Cardiac muscle cell (in vitro differentiated cells and primary cell): ENCODE measurements at places on chromosomes 12 and 14.
A peak's percentile ranks its signal among the peaks of the same experiment; 100 is the strongest.

DNA sequence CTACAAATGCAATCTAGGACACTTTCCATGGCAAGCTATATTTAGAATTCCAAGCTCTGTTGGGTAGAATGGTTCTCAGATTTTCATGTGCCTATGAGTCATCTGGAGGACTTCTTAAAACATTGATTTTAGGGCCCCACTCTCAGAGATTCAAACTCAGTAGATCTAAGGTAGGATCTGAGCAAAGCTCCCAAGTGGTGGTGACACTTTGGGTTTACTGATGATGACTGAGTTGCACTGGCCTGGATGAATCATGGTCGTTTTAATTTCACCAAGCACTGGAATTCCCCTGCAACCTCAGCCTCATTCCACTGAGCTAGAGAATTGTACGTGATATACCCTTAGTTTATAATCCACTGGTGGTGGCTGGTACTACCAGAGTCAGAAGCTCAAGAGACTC, 86.5 kb downstream of the PPM1H start:
- H3K4me3 ChIP-seq: no peak overlapping the region
- DNase-seq: no peak
- no peaks in the 10 kb centered on the region for H3K36me3 ChIP-seq
- H3K4me1 ChIP-seq: no peaks in the 10 kb centered on the region

DNA sequence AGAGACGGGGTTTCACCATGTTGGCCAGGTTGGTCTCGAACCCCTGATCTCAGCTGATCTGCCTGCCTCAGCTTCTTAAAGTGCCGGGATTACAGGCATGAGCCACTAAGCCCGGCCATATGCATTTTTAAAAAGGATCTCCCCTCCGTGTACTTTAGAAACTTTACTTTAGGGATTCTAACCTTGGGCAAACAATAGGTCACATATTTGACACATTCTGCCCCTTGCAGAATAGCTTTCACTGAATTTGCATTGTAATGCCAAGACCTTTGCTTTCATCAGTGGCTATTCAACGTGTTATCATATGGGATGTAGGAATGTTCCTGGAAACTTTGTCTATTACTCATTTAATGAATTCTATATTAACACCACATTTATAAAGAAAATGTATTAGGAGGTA, 11.4 kb upstream of the ANKS1B start:
- DNase-seq: no peak
- H3K36me3 ChIP-seq: no peaks in the 10 kb centered on the region
- H3K4me3 ChIP-seq: no peak overlapping the region
- H3K27me3 ChIP-seq: no peaks in the 10 kb centered on the region
- H3K4me1 ChIP-seq: no peaks in the 10 kb centered on the region

GRCh38 chr12:4030929-4031702, 157.9 kb upstream of the PARP11 start:
- H3K27me3 ChIP-seq: peaks cover 63% of the 10 kb centered on the region
- no peak overlapping the region for H3K27ac ChIP-seq
- H3K4me3 ChIP-seq: peak overlapping the region; percentile 20
- peak; percentile 98 for DNase-seq
- no peaks in the 10 kb centered on the region for H3K36me3 ChIP-seq

- H3K36me3 ChIP-seq: no peaks in the 10 kb centered on the region
- no peak overlapping the region for H3K4me3 ChIP-seq
- no peaks in the 10 kb centered on the region for H3K27me3 ChIP-seq
- no peak for DNase-seq
These were observed 262.5 kb downstream of the GXYLT1 start for GRCh38 chr12:41881891-41882805.

- no peak overlapping the region for H3K4me3 ChIP-seq
- H3K27me3 ChIP-seq: no peaks in the 10 kb centered on the region
- no peaks in the 10 kb centered on the region for H3K4me1 ChIP-seq
- no peak for DNase-seq
- no peaks in the 10 kb centered on the region for H3K36me3 ChIP-seq
These were observed 509.6 kb downstream of the VRK1 start for GRCh38 chr14:97306760-97307246.

DNA sequence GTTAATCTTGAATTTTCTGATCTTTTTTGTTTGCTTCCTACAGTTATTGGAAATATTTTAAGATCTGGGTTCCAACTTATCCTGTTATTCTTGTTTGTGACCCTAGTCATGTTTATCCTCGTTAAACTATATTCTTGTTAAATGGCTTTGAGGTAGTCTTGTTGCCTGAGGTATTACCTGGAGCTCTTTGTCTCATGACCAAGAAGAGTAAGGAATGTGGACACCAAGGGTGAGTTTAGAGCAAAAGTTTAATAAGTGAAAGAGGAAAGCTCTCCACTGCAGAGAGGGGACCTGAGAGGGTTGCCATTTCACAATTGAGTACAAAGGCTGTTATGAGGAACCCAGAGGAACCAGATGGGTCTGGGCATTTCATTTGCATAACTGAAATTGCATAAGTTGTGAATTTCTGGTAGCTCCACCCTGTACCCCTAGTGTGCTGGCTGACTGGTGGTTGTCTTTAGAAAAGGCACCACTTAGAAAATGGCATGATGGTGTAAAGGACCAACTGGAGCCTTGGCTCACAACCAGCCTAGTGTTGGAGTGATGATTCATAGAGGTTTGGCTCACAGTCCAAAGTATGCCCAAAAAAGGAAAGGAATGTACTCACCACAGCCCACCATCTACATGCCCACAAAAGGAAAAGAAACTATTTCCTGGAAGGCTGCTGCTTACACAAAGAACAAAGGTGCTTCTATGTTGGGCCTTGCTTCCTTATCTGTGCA, 36.7 kb upstream of the RESF1 start:
- no peak overlapping the region for H3K27ac ChIP-seq
- no peaks in the 10 kb centered on the region for H3K4me1 ChIP-seq
- H3K4me3 ChIP-seq: no peak overlapping the region
- no peaks in the 10 kb centered on the region for H3K27me3 ChIP-seq

DNA sequence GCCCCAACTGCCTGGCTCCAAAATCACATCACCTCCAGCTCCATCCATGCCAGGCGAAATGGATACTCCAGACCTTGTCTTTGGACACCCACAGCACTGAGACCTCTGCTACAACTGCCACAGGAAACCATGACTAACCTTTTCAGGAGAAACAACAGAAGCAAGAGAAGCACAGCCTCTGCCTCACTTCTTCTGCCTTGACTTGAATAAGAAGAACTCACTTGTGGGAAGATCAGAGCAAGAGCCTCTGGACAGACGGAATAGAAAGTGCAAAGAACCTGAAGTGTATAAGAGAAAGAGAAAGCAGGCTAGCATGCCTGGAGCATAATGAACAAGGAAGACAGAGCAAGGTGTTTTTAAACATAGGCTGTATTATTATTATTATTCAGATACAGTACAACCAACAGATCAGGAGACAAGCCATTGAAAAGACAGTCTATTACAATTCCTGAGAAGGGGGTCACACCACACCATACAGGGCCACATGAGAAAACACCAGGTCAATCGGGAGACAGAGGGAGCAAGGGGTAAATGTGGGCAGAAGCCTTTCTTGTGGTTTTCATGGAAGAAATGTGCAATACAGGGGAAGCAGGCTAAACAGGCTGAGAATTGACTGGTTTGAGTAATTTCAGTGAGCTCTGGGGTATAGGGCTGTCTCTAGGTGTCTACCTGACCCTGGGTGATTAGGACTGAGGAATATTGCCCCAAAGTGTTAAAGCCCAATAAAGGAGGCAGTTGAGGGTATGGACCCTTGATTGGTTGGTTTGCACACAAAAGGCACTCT, 7.4 kb upstream of the OR10P1 start:
- no peak for DNase-seq
- H3K27me3 ChIP-seq: peaks cover 10% of the 10 kb centered on the region
- peaks cover 9% of the 10 kb centered on the region for H3K4me1 ChIP-seq
- H3K4me3 ChIP-seq: no peak overlapping the region
- no peak overlapping the region for H3K27ac ChIP-seq
- no peaks in the 10 kb centered on the region for H3K36me3 ChIP-seq

GRCh38 chr12:84756961-84757360, 155.6 kb downstream of the SLC6A15 start:
- peak; percentile 51 for DNase-seq
- no peaks in the 10 kb centered on the region for H3K4me1 ChIP-seq
- H3K4me3 ChIP-seq: no peak overlapping the region
- no peak overlapping the region for H3K27ac ChIP-seq

GRCh38 chr14:104863131-104863862, 1.8 kb upstream of the CEP170B start:
- peaks cover 18% of the 10 kb centered on the region for H3K27me3 ChIP-seq
- no peaks in the 10 kb centered on the region for H3K36me3 ChIP-seq
- no peak for DNase-seq

DNA sequence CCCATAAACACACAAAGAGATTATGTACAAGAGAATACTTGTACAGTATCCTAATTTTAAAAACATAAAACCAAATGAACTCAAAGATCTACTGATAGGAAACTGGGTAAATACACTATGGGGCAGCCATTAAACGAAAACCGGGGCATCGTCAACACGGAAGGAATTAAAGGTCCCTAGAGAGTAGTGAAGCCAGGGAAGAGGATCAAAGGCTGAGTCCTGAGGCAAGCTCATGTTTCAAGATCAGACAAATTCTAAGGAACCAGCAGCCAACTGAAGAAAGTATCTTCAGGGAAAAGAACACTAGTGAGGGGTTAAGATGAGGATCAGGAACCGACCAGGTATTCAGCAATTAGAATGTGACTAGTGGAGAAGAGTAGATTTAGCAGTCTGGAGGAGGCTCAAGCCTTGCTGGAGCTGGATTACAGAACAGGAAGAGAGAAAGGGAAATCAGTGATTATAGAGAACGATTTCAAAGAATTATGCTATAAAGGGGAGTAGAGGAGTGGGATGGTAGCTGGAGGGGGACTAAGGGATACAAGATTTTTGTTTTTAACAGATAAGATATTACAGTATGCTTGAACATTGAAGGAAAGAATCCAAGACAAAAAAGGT, 23.7 kb downstream of the SEL1L start:
- no peak overlapping the region for H3K27ac ChIP-seq
- no peaks in the 10 kb centered on the region for H3K4me1 ChIP-seq
- peaks cover 7% of the 10 kb centered on the region for H3K36me3 ChIP-seq
- no peak overlapping the region for H3K4me3 ChIP-seq
- no peak for DNase-seq

DNA sequence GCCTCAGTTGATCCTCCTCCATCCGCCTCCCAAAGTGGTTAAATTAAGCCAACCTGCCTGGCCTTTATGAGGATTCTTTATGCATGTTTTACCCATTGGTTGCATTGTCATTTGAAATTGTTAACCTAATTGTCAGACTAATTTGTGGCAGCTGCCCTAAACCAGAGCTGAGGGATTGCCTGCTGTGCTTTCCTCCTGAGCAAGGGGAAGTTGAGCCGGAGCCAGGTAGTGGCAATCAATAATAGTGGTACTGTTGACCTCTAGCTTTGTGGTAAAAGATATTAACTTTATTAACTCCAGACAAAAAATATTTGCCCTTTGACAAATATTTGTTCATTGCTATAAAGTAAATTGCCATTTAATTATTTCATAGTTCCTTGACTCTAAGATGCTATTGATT, 5.6 kb upstream of the HEBP1 start:
- H3K27me3 ChIP-seq: peaks cover 9% of the 10 kb centered on the region
- no peak for DNase-seq
- H3K36me3 ChIP-seq: no peaks in the 10 kb centered on the region
- H3K4me1 ChIP-seq: no peaks in the 10 kb centered on the region
- no peak overlapping the region for H3K4me3 ChIP-seq

GRCh38 chr12:92424338-92424737, 278.5 kb upstream of the PLEKHG7 start:
- H3K27ac ChIP-seq: no peak overlapping the region
- no peaks in the 10 kb centered on the region for H3K27me3 ChIP-seq
- no peak for DNase-seq
- H3K4me1 ChIP-seq: peaks cover 3% of the 10 kb centered on the region
- no peak overlapping the region for H3K4me3 ChIP-seq

DNA sequence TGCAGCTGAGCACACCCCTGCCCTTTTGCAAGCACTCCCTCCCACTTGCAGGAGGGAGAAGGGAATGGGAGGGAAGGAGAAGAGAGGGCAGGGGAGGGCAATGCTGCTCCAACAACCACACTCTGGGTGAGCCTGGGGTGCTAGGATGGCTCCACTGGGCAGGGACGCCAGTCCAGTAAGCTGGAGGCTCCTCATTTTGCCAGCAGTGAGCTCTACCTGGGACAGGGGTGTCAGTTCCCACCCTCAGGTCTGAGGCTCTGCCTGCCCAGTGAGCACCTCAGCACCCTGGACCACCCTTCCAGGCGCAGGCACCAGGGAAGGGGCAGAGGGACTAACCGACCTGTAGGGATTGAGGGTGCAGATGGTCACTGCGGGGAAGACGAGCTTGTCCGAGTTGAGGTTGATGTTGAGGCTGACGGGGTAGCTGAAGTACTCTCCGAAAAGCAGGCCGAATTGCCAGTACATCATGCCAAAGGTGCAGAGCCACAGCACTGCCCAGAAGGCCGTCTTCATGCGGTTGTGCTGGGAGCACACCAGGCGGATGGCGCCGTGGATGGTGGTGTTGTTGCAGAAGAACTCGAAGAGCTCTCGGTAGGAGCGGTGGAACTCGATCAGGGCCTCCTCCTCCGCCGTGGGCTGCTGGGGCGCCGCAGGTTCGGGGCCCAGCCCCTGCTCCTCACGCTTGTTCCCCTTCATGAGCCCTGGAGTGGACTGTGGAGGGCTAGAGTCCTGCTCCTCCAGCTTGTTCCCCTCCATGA, 1.2 kb downstream of the SCNN1A start:
- peaks cover 13% of the 10 kb centered on the region for H3K4me1 ChIP-seq

DNA sequence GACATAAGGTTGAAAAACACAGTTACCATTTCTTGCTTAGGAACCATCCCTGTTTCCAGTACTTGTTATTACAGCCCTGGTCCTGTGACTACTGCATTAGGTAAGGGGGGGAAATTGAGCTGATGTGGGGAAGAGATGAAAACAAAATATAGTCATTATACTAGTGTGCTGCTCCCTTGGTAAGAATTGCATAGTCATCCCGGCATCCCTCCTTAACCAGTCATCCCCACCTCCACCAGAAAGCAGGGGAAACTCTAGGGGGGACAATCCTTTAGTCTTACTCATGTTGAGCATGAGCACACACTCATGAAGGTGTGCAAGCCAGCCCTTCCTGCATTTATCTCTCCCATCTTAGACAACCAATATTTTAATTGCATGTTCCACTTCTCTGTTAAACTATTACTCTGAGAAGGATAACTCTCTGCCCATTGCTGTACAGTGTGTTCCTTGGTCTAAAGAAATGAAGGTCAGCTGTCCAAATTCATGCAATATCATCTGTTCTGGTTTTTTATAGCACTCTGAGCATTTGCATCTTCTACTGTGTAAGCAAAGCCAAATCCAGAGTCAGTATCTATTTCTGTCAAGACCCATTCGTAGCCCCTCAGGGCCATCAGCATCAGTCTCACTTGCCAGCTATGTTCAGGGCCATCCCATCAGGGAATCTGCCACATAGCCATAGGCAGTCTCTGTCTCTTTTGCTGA, 46.8 kb downstream of the TMEM30B start:
- no peak overlapping the region for H3K4me3 ChIP-seq
- H3K27ac ChIP-seq: no peak overlapping the region
- no peak for DNase-seq
- H3K4me1 ChIP-seq: no peaks in the 10 kb centered on the region
- H3K27me3 ChIP-seq: no peaks in the 10 kb centered on the region
- no peaks in the 10 kb centered on the region for H3K36me3 ChIP-seq

GRCh38 chr14:36755756-36756155, 94.1 kb downstream of the PAX9 start:
- DNase-seq: no peak
- H3K27me3 ChIP-seq: no peaks in the 10 kb centered on the region

GRCh38 chr14:55772486-55772885, 192.5 kb downstream of the KTN1 start:
- no peaks in the 10 kb centered on the region for H3K36me3 ChIP-seq
- no peaks in the 10 kb centered on the region for H3K27me3 ChIP-seq
- H3K4me3 ChIP-seq: no peak overlapping the region
- H3K4me1 ChIP-seq: no peaks in the 10 kb centered on the region

- H3K4me3 ChIP-seq: no peak overlapping the region
- H3K27me3 ChIP-seq: no peaks in the 10 kb centered on the region
- no peaks in the 10 kb centered on the region for H3K4me1 ChIP-seq
- peak; percentile 62 for DNase-seq
These were observed 33.6 kb upstream of the HNF1A start for GRCh38 chr12:120944645-120945217.
